NCI-H526 treated with DMSO at 0.1 percent for 48 hours (cell line): ENCODE measurements at places on chromosomes 3 and 15.
A peak's percentile ranks its signal among the peaks of the same experiment; 100 is the strongest.

DNA sequence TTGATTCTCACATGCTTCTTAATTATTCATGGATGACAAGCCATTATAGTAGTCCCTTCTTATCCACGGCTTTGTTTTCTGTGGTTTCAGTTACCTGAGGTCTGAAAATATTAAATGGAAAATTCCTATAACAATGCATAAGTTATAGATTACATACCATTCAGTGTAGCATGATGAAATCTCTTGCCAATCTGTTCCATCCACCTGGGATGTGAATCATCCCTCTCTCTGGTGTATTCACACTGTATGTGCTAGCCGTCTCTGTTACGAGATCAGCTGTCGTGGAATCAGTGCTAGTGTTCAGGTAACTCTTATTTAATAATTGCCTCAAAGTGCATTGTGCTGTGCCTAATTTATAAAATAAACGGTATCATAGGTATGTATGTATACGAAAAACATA, 5.2 kb downstream of the WDR5B start:
- no peak for DNase-seq

- DNase-seq, result no peak
These were observed 684 bp upstream of the RPS27L start for GRCh38 chr15:63157891-63158431.

DNA sequence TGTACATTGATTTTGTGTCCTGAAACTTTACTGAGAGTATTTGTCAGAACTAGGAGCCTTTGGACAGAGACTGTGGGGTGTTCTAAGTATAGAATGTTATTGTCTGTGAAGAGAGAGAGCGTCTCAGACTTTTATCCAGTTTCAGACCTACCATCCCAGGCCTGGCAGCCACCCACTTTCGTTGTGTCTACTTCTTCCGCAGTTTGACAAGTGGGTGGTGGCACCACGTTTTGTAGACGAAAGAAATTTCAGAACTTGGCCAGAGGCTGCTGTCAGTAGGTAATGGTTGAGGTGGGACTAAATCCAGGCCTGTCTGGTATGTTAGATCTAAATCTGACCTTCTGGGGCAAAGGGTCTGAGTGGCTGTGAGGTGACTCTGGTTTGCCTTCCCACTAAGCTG, 13.4 kb upstream of the TRAK1 start:
- DNase-seq, result no peak

DNA sequence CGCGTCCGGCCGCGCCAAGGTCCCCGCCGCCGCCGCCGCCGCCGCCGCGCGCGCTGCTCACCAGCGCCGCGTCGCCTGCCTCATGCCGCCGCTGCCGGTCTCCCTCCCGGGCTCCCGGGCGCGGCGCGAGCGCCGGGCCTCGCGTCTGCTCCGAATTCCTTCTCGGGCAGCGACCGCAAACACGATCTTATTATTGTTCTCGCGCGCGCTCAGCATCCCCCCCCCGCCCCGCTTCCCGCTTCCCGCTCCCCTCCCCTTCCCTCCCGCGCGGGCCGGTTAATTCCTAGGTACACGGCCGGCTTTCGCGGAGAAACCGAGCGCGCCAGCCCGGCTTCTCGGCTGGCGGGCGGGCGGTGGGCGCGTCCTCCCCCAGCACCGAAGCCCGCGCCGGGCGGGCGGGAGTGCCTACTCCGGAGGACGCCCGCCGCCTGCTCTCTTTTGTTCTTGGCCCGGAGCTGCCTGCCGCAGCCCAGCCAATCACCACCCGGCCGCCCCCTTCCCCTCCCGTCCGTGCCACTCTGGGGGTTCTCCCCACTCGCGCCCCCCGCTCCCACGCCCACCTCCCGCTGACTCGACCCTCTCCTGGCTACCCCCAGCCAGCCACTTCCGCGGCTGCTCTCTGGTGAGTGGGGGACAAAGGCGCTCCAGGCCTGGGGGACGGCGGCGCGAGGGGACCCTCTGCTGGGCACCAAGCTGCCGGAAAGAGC, at the start of gene HDGFL3:
Gene HDGFL3 (minus strand): TSS at position 164 of the 707 bp plus-strand sequence. CDS start 409 bp downstream, outside the sequence.
- DNase-seq, result peak; percentile 73

DNA sequence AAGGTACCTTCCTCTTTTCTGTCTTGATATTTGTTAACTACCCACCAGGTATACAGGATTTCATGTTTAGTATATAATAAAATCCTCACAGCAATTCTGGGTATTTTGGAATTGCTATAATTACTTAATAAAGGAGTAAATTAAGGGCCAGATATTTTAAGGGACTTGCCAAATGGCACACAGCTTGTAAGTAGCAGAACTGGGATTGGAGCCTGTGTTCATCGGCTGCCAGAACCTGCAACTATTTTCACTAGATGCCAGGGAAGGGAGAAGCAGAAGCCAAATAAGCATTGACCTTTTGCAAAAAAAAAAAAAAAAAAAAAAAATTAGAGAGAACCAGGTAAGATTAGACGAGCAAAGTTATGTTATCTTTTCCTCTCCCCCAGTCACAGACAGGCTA, 683.3 kb upstream of the CADM2 start:
- DNase-seq, result no peak

GRCh38 chr3:190175490-190175889, 54.8 kb upstream of the P3H2 start:
- no peak for DNase-seq

DNA sequence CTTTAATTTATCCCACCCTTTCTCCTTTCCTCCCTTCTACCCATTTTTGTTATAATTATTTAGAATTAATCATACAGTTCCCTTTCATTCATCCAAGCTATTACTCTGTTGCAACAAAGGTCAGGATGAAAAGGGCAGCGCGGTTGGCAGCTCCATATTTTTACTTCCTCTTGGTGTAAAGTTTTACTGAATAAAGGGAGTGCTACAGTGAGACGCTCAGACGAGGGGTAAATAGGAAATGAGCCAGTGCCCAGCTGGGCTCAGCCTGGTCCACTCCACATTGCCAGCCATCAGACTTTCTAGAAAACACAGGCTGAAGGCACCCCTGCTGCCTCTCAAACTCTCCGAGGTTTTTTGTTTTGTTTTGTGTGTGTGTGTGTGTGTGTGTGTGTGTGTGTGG, 21.9 kb upstream of the ZBTB38 start:
- DNase-seq, result no peak

DNA sequence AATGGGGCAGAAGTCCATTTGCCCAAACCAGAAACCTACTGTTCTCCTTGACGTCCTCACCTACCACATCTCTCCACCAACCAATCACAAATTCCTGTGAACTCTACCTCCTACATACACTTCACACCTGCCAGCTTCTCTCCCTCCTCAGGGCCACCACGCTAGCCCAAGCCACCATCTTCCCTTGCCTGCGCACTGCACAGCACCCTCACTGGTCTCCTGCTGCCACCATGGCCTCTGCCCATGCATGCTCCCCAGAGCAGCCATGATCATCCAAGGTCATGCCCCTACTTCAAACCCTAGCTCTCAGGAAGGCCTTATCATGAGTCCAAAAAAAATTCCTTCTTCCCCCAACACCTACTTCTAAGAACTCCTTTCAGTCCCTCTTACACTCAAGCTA, 1.1 kb upstream of the EPHB3 start:
- DNase-seq, result no peak
